NCI-H187 (cell line): ENCODE measurements at places on chromosomes 12 and 14.

DNA sequence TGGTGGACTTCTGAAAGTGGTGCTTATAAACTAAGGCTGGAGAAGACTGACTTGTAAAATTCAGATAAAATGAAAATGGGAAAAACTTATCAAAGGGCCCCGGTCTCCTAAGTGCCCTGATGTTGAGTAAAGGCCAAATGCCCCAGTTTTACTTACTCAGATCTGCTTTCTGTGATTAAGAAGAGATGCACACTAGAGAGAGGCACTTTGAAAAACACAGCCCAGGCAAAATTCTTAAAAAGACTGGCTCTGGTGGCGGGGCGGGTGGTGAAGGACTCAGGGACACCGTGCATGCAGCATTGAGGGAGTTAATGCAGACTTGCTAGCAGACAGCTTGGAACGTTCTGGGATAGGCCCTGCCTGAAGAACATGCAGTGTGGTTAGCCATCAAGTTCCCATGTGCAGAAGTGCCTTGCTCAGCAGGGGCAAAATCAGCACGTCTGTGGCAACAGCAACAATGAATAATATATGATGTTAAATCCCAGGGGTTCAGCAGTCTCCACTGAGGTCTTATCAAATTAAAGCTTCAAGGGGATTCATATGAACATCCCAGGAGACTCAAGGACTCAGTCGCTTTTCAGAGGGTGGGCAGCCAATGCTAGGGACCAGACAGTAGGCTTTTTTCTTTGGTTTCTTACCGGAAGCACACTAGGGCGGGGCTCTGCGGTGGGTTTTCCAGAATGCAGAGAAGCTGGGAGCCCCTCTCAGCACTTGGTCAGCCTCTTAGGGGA is 105.0 kb downstream of the DAD1 start:
- DNase-seq = no peak

DNA sequence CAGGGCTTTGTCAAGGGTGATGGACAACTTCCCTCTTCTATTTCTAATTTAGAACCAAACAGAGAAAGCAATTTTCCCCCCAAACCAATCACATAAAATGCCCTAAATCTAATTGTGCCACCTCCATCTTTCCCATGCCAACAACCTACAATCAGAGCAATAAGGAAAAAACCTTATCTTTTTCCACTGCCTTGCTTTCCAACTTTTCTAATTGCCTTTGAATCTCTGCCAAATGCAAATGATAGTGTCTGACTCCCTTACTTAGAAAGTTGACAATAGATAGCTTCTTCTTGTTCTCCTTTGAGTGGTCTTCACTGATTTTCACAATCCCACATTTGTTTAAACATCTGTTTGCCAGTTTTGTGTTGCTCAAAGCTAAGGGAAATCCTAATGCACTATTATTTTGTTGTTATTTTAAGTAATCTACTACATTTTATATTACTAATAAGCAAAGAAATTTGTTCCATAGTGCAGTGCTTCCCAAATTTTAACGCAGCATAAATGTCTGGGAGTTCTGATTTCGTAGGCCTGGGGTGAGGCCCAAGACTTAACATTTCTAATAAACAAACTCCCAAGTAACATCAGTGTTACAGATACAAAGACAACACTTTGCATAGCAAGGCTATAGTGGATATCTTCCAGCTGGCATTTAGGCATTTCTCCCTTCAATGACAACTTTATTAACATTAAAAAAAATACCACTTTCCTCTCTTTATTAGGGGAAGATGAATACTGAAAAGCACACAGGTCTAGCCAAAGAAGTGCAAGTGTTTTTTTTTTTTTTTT is 696.3 kb upstream of the USP15 start:
- no peak for DNase-seq

DNA sequence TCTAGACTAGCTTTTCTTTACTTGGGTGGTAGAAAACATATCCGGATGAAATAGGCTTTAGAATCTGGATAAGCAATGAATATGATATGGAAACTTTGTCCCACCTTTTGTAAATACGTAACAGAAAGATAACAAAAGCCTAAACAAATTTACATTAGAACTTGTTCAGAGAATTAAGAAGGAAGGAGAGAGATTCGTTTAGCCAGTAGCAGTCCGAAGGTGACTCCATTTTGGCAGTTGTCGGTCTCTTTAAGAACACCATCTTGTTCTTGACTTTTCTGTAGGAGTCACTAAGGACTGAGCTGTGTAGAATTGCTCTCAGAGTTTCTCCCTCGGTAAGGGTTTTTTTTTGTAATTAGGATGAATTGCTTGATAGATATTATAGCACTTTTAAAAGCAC is 475.1 kb downstream of the PCNX1 start:
- DNase-seq = no peak

- DNase-seq = no peak
Observed at GRCh38 chr12:105102673-105103072, 4.9 kb upstream of the WASHC4 start.

DNA sequence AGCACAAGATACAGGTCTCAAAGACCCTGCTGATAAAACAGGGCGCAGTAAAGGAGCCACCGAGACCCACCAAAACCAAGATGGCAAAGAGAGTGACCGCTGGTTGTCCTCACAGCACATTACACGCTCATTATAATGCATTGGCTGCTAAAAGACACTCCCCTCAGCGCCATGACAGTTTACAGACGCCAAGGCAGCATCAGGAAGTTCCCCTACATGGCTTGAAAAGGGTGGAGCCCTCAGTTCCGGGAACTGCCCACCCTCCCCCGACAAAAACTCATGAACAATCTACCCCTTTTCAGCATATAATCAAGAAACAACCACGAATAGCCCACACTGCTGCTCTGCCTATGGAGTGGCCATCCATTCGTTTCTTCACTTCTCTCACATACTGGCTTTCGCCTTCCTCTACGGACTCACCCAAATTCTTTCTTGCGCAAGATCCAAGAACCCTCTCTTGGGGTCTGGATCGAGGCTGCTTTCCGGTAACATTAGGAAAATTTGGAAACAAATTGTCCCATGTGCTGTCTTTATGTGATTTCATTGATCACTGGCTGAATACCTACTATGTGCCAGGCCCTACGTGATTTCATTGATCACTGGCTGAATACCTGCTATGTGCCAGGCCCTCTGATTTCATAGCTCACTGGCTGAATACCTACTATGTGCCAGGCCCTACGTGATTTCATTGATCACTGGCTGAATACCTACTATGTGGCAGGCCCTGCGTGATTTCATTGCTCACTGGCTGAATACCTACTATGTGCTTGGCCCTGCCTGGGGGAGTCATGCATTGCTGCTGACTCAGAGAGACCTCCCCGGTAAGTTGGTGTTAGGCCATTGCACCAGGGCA is 126.4 kb downstream of the PIWIL1 start:
- DNase-seq = no peak

DNA sequence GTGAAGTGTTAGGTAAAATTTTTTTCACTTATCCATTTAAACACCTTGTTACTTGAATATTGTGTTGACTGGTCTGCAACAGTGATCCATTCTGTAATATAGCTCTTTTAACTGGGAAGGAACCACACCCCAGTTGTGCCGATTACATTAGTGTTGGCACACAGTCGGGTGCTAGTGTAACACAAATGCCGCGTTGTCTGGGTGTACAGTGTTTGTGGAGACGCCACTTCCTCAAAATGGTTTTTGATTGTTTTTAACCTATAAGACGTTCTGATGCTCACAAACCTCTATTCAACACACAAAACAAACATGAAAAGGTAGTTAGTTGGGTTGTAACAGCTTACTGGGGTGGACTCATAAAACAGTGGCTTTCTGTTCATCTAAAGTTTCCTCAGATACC is 48.0 kb upstream of the TRAF3 start:
- no peak for DNase-seq

DNA sequence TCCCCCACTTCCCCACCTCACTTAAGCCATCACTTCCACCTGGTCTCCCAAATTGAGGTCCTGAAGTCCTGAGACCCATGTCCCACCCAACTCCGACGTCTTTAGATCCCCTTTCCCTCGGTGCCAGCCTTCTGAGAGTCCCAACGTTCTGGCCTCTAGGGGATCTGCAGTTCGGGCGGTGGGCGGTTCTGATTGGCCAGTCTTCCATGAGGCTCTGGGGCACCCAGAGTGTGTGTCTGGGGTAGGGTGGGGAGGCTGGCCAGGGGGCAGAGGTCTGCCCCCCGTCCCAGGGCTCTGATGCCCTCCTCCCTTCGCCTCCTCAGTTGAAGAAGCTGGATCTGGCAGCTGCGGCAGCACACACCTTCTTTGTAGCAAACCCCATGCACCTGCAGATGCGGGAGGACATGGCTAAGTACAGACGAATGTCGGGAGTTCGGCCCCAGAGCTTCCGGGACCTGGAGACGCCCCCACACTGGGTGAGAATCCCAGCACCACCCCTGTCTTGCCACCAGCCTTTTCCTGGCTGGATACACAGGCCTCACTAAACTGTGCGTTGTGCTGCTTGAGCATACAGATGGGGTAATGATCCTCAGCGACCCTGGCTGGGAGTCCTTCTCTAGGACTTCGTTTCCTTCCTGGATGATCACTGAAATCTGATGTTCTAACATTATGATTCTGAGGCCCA is 1.5 kb downstream of the P3H3 start:
- no peak for DNase-seq

GRCh38 chr14:105488781-105489541 is 2.1 kb upstream of the TEDC1 start:
- no peak for DNase-seq

GRCh38 chr14:50388256-50388931 is 8.3 kb downstream of the CDKL1 start:
- no peak for DNase-seq

DNA sequence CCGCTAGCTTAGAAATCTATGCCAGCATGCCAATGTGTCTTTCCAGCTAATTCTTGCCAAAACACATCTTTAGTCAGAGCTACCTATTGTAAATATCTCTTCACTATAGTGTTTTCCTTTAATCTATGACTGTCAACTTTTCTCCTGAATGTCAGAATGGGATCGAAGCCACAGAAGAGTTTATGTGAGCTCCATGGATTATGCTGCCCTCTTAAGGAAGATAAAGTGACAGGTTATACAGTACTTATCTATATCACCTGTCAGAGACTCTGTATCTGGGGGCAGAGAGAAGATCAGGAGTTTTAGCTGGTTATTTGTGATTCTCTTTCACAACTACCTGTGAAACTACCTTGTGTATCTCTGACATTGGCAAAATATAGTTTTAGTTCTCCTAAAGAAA is 204.3 kb upstream of the SEL1L start:
- no peak for DNase-seq

- no peak for DNase-seq
Observed at GRCh38 chr14:77141214-77142004, at the start of gene ZDHHC22. TSS of gene ZDHHC22 (minus strand) at chr14:77141791. CDS start at chr14:77139738, 2,053 bp downstream.

GRCh38 chr12:3200814-3201233 is 123.6 kb downstream of the TSPAN9 start:
- DNase-seq = no peak

DNA sequence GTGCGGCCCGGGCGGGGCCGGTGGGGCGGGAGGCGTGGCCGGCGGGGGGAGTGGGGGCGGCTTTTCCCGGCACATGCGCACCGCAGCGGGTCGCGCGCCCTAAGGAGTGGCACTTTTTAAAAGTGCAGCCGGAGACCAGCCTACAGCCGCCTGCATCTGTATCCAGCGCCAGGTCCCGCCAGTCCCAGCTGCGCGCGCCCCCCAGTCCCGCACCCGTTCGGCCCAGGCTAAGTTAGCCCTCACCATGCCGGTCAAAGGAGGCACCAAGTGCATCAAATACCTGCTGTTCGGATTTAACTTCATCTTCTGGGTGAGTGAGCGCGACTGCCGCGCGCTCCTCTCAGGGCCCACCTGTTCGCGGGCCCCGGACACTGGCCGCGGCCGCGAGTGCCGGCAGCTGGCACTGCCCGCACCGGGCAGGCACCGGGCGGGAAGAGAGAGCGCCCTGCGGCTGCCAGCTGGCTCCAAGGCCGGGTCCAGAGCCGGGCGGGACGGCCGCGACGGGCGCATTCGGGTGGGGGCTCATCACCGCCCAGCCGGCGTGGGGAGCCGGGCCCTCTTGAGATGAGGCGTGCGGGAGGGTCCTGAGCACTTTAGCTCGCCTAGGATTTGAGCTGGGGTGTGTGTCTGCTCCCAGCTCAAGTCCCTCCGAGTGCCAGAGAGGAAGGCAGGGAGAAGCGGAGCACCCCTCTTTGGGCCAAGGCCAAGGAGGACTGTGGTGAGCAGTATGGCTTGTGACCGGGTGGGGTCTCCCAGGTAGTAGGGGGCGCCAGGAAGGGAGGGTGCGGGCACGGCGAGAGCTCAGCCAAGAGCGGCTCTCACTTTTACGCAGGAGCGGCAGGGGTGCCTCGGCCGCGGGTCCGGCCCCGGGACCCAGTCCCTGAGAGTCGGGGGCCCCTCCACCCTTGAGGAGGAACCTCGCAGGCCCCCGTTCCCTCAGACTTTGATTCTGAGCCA is at the start of gene CD9:
TSS of gene CD9 (plus strand) at position 145 of the 957 bp plus-strand sequence. CDS start at position 245, 100 bp downstream.
- DNase-seq = no peak

GRCh38 chr12:54390176-54390667 is 5.7 kb upstream of the ZNF385A start:
- no peak for DNase-seq

- no peak for DNase-seq
Observed at GRCh38 chr12:109881752-109882151, 1.4 kb upstream of the GLTP start.

DNA sequence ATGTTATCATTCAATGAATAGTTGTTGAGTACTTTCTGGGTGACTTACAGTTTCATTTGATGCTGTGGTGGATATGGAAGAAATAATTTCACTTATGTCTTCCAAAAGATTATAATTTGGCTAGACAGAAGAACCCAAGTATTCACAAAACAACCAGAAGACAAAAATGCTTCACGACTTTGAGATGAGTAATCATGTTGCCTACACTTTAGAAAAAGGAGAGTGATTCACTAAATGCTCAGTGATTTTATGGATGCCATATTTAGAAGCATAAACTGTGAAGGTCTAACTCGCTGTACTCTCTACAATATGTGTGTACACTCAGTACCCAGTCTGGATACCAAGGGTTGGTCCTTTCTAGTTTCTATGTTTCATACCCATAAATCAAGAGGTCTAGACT is 101.3 kb upstream of the E2F7 start:
- DNase-seq = no peak
